ENCODE measurements at places on chromosomes 5 and 9. TPM values are rescaled to one million over a fixed set of nuclear protein-coding genes. Genes with fewer than 3 reads are reported as not detected.

DNA sequence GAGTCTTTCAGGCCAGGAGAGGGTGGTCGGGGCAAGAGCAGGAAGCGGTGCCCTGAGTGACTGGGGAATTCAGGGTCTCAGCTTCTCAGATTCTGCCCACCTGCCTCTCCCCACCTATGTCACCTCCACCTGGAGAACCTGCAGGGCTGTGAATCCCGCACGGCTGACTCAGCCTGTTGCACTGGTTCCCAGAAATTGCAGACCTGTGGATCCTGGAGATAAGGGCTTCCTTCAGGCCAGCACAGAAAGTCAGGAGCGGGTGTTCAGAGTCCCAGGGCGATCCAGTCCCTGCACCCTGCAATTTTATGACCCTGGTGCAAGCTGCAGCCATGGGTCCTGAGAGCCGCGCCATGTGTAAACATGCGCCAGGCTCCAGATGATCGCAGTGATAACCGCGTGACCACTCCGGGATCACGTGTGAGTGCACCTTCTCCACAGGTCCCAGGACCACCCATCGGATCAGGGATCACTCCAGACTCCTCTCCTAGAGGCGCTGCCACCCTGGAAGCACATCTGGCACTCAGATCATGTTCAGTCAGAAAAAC, 17.8 kb downstream of the IRX4 start:
- H3K36me3 ChIP-seq = no peaks in the 10 kb centered on the region
- no peak for DNase-seq
- H3K4me3 ChIP-seq = no peak overlapping the region
- H3K27me3 ChIP-seq = no peaks in the 10 kb centered on the region

GRCh38 chr5:136155761-136156160, 23.1 kb downstream of the SMAD5 start:
- H3K4me3 ChIP-seq = no peak overlapping the region
- H3K27ac ChIP-seq = no peak overlapping the region
- H3K4me1 ChIP-seq = peaks cover 14% of the 10 kb centered on the region
- DNase-seq = no peak
- no peaks in the 10 kb centered on the region for H3K27me3 ChIP-seq

PCDHB7 gene
- total RNA-seq = 4.2 TPM

GRCh38 chr9:136661641-136662325, 933 bp upstream of the EGFL7 start:
- no peaks in the 10 kb centered on the region for H3K27me3 ChIP-seq
- H3K4me3 ChIP-seq = no peak overlapping the region
- H3K4me1 ChIP-seq = peaks cover 15% of the 10 kb centered on the region

DNA sequence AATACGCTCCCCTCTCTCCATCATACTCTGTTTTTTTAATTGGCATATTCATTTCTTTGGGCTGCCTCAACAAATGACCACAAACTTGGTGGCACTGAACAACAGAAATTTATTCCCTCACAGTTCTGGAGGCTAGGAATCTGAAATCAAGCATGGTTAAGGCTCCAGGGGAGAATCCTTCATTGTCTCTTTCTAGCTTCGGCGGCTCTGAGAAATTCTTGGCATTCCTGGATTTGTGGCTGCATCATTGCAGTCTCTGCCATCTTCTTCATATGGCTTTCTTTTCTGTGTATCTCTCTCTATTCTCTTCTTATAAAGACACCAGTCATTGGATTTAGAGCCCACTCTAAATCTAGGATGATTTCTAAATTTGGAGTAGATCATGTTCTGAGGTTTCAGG, 10.9 kb upstream of the SLC24A2 start:
- H3K27ac ChIP-seq = no peak overlapping the region
- H3K4me1 ChIP-seq = no peaks in the 10 kb centered on the region
- no peak for DNase-seq
- H3K27me3 ChIP-seq = no peaks in the 10 kb centered on the region
- no peaks in the 10 kb centered on the region for H3K36me3 ChIP-seq

SLC35A4 gene
- total RNA-seq = 21.7 TPM

ARHGEF39 gene
- 0.54 TPM for total RNA-seq

DNA sequence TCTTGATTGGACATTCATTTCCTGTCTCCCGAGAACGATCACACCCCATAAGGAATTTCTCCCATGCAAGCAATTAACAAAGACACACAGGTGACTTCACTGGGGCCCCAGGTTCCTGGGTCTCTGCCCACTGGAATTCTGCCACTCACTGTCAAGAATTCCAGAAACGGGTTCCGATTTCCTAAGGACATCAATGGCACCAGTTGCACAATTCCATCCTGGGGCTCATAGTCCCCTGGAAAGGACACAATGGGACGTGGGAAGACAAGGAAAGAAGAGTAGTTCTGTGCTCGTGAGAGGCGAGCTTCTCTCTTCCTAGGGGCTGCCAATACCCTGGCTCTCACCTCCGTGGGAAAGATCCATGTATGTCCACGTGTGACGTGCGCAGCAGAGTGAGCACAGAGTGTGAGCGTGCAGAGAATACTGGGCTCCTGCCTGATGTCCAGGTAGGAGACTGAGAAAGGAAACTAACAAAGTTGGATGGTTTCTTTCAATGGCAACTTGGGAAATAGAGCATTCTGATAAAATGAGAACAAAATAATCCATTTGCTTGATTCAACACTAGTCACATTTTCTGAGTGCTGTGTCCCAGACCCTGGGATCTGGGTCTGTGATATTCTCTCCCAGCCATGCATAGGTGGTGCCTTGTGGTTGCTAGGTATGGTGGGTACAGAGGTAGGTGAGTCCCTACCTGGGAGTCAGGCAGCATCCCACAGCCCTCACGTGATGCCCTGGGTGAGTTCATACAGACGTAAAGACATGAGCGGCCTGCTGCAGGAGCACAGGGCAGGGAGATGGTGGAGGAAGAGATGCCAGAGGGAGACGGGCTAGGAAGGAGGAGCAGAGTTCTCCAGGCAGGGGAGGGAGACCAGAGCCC, 159.8 kb downstream of the COL23A1 start:
- no peaks in the 10 kb centered on the region for H3K27me3 ChIP-seq
- DNase-seq = no peak
- no peak overlapping the region for H3K4me3 ChIP-seq
- H3K4me1 ChIP-seq = peaks cover 7% of the 10 kb centered on the region
- H3K36me3 ChIP-seq = no peaks in the 10 kb centered on the region

DNA sequence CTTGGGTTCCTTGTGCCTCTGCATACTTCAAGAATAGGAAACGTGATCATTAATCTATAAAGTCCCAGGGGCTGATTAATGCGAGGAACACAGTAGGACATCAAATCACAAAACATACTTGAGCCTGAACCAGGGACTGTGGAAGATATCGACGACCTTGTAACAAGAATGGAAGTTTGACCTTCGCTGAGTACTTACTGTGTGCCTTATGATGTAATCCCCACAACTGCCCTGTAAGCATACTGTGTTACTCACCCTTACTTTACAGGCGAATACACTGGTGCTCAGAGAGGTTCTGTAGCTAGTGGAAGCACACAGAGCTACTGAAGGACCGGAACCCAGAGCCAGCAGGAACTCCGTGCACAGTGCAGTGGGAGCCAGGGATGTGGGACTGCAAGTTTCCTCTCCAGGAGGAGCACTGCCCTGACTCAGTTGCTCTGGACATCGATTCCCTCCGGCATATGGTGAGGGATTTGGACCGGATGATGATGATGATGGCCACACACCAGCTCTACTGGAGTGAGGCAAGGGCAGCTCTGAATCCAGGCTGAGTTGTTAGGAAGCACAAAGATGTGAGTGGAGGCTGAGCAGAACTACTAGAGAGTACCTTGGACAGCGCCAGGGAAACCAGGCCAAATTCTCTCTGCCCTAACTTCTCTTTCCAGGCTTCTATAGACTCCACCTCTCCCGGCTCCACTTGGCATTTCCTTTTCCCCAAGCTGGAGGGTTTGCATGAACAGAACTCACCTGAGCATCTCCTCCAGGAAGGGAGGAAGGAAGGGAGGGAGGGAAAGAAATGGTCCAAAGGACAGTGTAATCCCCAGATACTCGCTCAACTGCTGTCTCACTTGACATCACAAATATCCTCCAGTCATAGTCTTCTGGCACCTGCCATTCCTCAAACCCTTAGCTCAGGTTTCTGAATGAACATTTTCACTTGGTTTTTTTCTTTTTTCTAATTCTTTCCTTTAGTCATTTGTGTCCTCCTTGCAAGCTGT, 1.5 kb upstream of the GABBR2 start:
- peaks cover 19% of the 10 kb centered on the region for H3K4me1 ChIP-seq
- no peak for DNase-seq

DNA sequence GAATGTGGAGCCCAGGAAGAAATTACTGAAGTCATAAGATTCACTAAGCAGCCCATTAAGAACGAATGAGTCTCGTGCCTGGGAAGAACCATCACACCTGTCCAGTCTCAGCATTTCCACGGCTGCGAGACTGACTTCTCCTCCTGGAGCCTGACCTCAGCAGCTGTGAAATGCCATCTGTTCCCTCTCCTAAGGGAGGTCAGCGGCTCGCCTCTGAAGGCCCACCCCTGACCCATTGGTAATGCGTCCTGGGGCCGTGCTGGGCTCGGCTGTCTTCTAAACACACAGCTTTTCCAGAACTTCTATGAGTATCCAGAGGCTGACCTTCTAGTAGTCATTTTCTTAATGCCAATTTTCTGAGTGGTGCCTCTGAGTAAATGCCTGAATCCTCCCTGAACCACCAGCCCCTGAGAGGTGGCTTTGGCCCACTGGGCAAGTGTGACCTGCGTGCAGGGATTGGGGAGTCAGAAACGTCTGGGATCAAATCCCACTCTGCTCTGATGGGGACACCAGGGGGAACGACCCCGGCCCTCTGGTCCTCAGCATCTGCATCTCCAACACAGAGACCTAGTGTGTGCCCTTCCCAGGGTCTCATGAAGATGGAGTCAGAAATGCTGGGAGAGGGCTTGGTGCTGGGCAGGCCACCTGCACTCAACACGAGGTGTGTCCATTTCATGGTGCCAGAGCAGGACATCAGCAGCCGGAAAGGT, 5.7 kb downstream of the SLC6A3 start:
- no peaks in the 10 kb centered on the region for H3K36me3 ChIP-seq
- peaks cover 4% of the 10 kb centered on the region for H3K27me3 ChIP-seq
- H3K27ac ChIP-seq = no peak overlapping the region
- H3K4me1 ChIP-seq = peaks cover 2% of the 10 kb centered on the region
- H3K4me3 ChIP-seq = no peak overlapping the region

- no peaks in the 10 kb centered on the region for H3K4me1 ChIP-seq
- no peak for DNase-seq
- H3K27ac ChIP-seq = no peak overlapping the region
- no peaks in the 10 kb centered on the region for H3K36me3 ChIP-seq
These were observed 803.6 kb downstream of the NR2F1-AS1 start for GRCh38 chr5:92777421-92777820.

TPM2 gene
- 5,700 TPM for total RNA-seq

GRCh38 chr9:109355564-109356297, 34.9 kb upstream of the EPB41L4B start:
- no peak overlapping the region for H3K4me3 ChIP-seq
- no peaks in the 10 kb centered on the region for H3K27me3 ChIP-seq
- H3K27ac ChIP-seq = no peak overlapping the region
- DNase-seq = no peak
- no peaks in the 10 kb centered on the region for H3K36me3 ChIP-seq

GRCh38 chr5:139774980-139775661, 20.5 kb upstream of the PSD2 start:
- H3K27me3 ChIP-seq = no peaks in the 10 kb centered on the region
- no peak overlapping the region for H3K27ac ChIP-seq
- DNase-seq = peak; percentile 50
- H3K36me3 ChIP-seq = no peaks in the 10 kb centered on the region
- H3K4me3 ChIP-seq = no peak overlapping the region

- DNase-seq = no peak
- no peaks in the 10 kb centered on the region for H3K27me3 ChIP-seq
- H3K4me1 ChIP-seq = peaks cover 7% of the 10 kb centered on the region
These were observed 8.0 kb downstream of the SIL1 start for GRCh38 chr5:139190125-139190524.

SV2C gene
- 0.14 TPM for total RNA-seq

- no peak for DNase-seq
- no peaks in the 10 kb centered on the region for H3K27me3 ChIP-seq
- H3K36me3 ChIP-seq = no peaks in the 10 kb centered on the region
- no peaks in the 10 kb centered on the region for H3K4me1 ChIP-seq
These were observed 28.5 kb upstream of the PUM3 start for GRCh38 chr9:2872250-2872930.

DNA sequence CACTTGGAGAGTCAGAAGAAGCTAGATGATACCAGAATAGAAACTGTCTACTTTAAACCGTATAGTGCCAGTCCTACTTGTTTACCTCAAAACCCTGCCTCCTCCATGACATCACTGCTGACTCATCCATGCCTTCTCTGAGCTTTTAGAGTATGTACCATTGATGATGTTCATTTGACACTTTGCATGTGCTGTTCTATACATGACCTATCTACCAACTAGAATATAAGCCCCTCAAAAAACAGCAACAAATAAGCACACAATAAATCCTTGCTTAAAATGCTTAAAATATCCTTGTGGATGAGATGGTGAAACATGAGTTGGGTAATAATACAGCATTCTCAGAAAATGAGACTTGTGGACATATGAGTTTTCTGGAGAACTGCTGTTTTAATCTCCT, 2.6 kb downstream of the CTNNAL1 start:
- no peak for DNase-seq
- no peaks in the 10 kb centered on the region for H3K27me3 ChIP-seq
- H3K4me3 ChIP-seq = no peak overlapping the region
- peaks cover 31% of the 10 kb centered on the region for H3K4me1 ChIP-seq
- H3K36me3 ChIP-seq = no peaks in the 10 kb centered on the region

DNA sequence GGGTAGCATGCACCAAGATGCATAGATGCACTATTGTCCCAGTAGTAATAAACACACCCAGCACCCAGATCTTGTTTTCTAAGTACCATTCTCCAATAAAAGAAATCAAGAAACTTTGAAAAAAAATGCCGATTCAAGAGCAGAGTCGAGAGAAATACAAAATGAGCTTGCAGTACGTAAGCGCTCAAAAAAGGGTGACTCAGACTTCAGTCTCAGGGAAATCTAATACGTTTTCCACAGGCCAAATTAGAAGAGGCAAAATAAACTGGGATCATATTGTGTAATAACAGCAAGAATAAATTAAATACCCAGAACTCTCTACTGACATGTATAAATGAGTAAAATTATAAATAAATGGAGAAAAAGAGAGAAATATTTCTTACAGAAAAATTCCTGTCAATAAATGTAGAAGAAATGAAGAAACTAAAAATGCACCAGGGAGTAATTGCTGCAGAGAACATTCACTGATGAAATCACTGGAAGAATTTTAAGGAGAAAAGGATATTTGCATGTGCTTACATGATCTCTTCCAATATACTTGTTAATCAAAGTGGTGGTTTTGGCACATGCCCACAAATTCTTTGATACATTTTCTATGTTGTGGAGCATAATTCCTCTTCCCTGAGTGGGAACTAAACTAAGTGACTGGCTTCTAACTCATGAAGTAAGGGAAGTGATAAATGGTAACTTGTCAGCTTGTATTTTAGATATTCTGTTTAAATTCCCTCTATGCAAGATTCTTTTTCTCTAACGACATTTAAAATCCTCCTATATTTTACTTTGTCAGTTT, 567.6 kb upstream of the ADAMTS16 start:
- no peaks in the 10 kb centered on the region for H3K27me3 ChIP-seq
- no peak overlapping the region for H3K27ac ChIP-seq
- no peaks in the 10 kb centered on the region for H3K36me3 ChIP-seq
- no peak overlapping the region for H3K4me3 ChIP-seq

GTF2H2 gene
- 32.6 TPM for total RNA-seq

GRCh38 chr9:118940473-118940872, 428.8 kb downstream of the BRINP1 start:
- no peaks in the 10 kb centered on the region for H3K4me1 ChIP-seq
- no peak overlapping the region for H3K27ac ChIP-seq
- DNase-seq = no peak
- no peak overlapping the region for H3K4me3 ChIP-seq
- H3K27me3 ChIP-seq = no peaks in the 10 kb centered on the region

GRCh38 chr5:178476531-178476930, 113.7 kb downstream of the COL23A1 start:
- no peaks in the 10 kb centered on the region for H3K36me3 ChIP-seq
- H3K27ac ChIP-seq = no peak overlapping the region
- peaks cover 2% of the 10 kb centered on the region for H3K4me1 ChIP-seq
- no peak overlapping the region for H3K4me3 ChIP-seq
- no peaks in the 10 kb centered on the region for H3K27me3 ChIP-seq

RNF183 gene
- not detected for total RNA-seq

ANKDD1B gene
- total RNA-seq = not detected

Data from thoracic aorta (tissue), 2 donors.